Fibroblast of gingiva (primary cell): ENCODE measurements at places on chromosomes 12 and 14.

DNA sequence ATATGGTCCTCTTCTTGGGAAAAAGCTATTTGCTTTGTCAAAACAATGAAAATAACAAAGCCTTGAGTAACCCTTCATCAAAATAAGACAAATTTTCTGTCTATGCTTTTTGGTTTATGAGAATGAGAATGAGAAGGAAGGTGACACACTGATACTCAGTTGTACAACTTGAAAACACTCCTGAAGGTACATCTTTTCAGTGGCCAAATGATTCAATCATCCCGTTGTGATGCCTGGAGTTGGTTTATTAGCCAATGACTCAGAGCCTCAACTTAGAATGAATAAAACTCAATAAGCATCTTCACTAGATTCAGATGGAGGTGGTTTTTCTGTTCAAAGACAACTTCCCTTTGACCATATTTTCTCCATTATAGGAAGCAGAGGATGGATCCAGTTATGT is 7.8 kb upstream of the CALM1 start:
- no peak for DNase-seq

- no peak for DNase-seq
Measured at GRCh38 chr12:4027412-4027811, 154.2 kb upstream of the PARP11 start.

- DNase-seq = peak; percentile 48
Measured at GRCh38 chr12:87196321-87196720, 832.9 kb downstream of the C12orf50 start.

GRCh38 chr12:43158126-43158525 is 393.9 kb downstream of the ADAMTS20 start:
- DNase-seq = no peak

DNA sequence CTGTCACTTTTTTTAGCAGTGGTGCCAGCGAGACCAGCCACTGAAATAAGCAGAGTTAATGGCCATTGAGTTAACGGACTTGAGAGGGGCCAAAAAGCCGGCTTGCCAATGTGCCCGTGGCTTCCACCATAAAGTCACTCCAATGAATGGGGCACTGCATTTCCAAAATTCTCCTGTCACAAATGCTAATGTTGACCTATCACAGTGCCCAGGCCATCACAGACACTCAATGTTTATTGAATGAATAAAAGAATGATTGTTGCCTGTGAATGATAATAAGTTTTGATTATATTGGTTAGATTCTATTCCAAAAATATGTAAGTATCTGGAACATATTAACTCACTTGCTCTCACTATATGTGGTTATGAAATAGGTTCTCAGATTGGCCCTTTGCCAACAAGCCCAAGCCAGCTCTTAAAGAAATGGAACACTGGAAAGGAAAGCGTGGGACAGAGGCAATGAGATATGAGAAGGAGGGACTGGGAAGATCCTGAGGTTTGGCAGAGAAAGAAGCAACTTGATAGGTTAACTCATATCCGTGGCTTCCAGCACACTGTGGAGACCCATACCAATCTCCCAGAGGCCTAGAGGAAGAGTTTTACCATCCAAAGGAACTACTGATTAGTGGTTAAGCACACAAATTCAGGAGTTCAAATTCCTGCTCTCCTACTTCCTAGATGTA is 108.7 kb downstream of the BTG1 start:
- peak; percentile 95 for DNase-seq

GRCh38 chr14:65109357-65109756 is 7.0 kb upstream of the MAX start:
- DNase-seq = no peak

GRCh38 chr14:105091517-105092170 is 26.4 kb upstream of the GPR132 start:
- peak; percentile 64 for DNase-seq

DNA sequence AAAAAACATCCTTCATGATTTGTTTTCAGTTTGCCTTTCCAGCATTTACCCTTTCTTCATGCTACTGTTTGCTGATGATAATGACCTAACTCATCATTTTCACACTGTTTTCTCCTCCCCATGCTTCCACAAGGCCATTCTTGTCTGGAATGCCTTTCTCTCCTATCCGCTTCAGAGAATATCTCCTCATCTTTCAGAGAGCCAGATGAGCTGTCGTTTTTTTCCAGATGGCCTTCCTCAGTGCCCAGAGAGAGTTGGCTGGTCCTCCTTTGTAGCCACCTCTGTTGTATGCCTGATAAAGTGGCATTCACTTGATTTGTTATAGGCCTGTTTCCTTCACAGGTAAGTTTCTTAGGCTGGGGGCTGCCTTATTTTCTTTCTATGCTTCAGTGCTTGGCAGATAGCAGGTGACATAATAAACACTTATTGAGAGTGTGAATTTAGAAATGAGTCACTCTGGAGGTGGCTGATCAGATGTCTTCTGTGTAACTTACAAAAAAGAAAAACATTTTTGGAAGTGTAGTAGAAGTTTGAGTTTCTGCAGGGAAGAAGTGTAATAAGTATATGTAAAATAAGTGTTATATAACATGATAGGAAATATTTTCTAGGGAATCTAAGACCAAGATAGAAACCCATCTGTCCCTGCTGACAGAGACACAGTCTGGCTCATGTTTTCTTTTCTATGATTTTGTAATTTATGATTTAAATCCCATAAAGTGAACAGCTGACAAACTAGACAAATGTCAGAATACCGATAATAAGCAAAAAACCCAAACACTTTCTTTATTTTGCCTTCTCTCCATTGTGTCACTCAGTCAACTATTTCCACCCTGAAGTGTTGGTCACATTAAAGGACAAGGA is 174.5 kb downstream of the DACT1 start:
- no peak for DNase-seq

DNA sequence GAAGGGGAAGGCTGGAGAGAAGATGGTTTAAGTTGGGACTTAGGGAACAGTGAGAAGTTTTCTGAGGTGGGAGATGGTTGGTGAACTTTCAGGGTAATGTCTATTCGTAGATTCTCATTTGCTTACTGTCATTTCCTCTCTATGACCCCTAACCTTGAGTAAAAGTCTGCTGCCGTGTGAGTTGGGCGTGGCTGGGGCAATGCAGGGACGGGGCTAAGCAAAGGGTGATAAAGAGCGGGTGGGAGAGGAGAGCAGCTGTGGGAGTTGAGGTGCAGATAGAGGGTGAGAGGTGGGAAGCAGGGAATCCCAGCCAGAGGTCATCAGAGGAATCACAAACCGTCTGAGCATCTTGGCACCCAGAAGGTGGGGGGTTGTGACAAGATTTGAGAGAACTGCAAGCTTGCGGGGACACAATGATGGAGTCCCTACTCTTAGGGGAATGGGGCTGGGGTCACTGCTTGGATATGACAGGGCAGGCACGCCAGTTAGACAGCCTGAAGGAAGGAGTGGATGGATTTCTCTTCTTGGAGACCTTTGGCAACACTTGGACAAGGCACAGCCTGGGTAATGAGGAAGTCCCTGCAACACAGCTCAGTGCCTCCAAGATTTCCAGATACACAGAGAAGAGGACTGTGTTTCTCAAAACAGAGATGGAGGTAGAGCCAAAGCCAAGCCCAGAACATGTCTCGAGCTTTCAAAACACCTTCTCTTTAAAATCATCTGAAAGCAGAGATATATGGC is 45.9 kb upstream of the CTDSP2 start:
- DNase-seq = no peak

GRCh38 chr12:94172973-94173372 is 24.6 kb downstream of the PLXNC1 start:
- DNase-seq = peak; percentile 98

- DNase-seq = no peak
Measured at GRCh38 chr12:64184216-64184615, 37.9 kb downstream of the KICS2 start.

DNA sequence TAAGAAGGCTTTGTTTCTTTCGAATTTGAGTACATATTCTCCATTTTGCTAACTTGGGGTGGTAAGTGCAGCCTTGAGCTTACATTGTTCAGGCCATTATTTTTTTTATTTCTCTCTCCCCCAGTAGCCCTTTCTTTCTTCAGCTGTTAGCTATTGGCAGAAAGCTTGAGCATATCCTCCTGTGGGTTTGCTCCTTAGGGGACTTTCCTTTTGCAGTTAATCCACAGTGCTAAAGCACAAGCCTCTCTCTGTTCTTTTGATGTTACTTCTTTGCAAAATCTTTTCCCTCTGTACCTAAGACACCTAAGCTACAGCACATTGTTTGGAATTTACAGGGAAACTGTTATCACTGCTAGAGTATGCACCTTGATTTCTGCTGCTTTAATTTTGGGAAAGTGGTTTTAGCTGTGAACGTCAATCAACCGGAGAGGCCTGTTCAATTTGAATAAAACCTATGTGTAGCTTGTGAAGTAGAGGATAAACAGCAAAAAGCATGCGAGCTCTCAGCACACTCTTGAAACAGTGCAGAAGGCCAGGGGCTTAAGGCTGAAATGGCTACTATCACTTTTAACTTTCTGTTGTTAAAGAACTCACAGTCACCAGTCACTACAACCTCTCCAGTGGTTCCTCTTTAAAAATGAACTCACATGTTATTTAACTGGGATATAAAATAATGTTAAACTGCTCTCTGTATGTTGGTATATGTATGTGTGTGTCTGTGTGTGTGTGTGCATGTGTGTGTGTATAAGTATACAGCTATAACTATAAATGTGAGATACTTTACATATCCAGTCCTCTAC is 139.2 kb downstream of the PDZRN4 start:
- DNase-seq = no peak

DNA sequence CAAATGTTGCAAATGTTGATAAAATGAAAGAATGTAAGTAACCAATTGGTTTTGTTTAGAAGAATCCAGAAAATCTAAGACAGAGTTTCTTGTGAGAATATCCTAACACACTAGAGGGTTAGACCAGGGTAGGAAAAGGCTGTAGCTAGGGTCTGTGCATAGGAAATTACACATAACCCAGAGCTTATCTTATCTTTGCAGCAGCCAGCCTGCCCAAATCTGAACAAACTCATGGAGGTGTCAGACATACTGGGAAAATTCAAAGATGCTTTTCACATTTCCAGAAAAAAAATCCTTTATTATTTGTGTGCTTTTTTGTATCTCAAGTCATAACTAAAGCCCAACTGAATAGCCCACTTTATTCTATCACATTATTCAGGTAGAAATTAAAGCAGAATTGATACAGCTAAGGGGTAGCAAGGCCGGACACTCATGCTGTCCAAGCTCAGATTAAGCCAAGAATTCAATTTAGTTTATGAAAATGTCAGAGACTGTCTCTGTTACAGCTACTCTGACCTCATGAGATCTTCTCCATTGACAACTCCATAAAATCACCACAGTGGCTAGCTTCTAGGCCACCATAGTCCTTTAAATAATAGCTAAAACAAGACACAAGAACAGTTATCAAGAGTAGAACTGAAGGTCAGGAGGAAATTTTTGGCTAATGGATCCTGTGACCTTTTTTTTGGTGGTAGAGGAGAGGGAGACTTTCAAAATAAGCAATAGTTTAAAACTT is 169.6 kb upstream of the RASSF8 start:
- no peak for DNase-seq

GRCh38 chr14:85040046-85040685 is 489.8 kb upstream of the FLRT2 start:
- DNase-seq = no peak

- no peak for DNase-seq
Measured at GRCh38 chr14:50469982-50470381, 62.4 kb downstream of the MAP4K5 start.

GRCh38 chr12:28096649-28097048 is 93.6 kb upstream of the CCDC91 start:
- no peak for DNase-seq

DNA sequence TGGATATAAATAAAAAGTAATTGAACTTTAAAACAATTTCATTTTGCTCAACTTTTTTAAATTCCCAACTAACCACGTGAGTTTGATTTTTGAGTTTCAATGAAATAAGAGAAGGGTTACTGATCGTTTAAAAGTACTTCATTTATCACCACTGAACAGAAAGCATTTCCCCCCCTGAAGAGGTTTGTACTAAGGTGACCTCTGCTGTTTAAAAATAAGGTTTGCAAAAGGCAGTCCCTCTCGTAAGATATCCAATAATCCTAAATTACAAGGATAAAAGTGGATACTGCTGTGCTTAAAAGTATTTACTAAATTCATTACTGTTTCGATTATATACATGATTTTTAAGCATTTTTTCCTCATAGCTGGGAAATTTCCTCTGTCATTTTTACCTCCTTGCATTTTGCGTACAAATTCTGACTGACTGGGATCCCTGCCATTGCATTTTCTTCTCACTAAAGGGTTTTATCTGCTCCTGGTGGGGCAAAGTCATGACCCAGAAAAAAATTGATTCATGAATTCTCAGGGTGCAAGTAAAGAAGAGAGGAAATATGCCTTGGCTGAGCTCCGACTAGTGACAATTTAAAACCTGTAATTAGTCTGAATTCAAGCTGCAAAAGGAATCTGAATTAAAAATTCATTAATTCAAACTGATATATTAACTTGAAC is 463.8 kb downstream of the PRKD1 start:
- DNase-seq = no peak

DNA sequence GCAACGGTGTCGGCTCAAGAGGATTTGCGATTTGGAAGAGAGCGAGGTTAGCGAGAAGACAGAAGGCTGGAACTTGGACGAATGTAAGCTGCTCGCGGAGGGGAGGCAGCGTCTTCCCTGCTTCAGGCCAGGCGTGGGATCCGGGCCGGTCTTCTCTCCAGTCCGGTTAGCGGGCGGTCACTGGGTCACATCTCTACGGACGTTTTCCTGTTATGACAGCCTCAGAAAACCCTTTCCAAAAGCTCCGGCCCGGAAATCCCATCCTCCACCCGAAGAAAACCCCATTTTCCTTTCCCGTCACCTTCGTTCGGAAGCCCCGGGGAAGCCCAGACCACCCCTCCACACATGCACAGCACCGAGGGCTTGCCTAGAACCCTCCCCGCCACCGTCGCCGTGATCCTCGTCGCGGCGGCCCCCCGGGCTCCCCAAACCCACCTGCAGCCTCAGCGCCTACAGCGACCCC is 268 bp downstream of the NDUFB1 start:
- DNase-seq = peak; percentile 20

DNA sequence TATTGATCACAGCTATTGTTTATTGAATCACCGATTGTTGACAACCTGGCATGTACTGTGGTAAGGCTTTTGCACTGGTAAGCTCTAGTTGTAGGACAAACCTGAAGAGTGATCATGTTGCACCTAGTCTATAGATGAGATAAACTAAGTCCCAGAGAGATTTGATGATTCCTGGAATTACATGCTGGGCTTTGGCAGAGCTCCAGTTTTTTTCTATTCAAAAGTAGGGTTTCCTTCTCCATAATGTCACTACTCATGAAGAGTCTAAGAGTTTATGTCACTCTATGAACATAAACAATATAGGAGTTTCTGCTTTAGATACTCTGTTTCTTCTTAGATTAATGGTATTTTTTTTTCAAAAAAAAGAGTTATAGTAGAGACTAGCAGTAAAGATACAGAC is 72.0 kb downstream of the BMP4 start:
- DNase-seq = no peak

- DNase-seq = no peak
Measured at GRCh38 chr12:110957652-110958051, 37.3 kb upstream of the MYL2 start.

DNA sequence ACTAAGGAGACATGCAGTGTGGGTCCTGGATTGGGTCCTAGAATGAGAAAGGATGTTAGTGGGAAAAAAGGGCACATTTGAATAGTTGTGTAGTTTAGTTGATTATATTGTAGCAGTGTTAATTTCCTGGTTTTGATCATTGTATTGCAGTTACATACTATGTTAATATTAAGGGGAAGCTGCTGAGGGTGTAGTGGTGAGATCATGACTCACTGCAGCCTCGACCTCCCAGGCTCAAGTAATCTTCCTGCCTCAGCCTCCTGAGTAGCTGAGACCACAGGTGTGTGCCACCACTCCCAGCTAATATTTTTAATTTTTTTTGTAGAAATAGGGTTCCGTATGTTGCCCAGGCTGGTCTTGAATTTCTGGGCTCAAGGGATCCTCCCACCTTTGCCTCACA is 21.7 kb downstream of the BORCS5 start:
- DNase-seq = no peak
